ENCODE measurements at places on chromosomes 5 and 9.

DNA sequence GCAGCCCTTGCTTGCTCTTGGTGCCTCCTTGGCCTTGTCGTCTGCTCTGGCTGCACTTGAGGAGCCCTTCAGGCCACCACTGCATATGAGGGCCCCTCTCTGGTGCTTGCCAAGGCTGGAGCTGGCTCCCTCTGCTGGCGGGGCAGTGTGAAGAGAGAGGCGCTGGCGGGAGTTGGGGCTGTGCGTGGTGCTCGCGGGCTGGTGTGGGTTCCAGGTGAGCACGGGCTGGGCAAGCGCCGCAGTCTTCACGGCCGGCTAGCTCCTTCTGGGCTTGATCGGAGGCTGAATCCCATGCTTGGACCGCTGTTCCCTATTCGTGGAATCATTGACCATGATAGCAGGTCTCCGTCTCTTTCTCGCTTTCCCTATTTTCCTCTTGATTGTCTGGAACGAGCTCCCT, 56.5 kb downstream of the XRCC4 start:
- DNase-seq = no peak

DNA sequence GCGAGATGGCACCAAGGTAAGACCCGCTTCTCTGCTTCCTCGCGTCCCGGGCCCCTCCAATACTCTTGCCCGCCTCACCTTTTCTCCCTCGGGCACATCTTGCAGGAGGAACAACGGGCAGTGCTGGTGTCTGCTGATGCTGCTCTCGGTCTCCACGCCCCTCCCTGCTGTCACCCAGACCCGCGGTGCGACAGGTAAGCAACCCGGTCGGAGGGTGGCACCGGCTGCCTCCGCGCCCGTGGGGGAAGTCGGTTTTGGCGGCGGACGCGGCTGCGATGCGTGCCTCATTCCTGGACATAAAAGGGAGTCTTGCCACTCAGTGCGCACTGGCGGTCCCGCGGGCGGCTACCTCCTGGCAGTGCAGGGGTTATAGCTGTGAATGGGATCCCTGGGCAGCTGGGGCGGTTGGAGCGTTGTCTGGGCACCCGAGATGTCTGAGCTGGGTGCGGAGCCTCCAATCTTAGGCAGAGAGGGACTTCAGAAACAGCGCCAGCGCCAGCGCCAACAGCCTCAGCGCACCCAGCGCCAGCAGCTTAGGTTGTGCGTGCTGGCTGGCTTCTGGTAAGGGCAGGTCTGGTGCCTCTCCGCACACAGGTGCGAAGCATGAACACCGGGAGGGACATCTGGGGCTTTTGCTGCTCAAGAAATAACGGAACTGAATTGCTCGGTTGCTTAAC, 488 bp downstream of the COL15A1 start:
- DNase-seq = no peak

DNA sequence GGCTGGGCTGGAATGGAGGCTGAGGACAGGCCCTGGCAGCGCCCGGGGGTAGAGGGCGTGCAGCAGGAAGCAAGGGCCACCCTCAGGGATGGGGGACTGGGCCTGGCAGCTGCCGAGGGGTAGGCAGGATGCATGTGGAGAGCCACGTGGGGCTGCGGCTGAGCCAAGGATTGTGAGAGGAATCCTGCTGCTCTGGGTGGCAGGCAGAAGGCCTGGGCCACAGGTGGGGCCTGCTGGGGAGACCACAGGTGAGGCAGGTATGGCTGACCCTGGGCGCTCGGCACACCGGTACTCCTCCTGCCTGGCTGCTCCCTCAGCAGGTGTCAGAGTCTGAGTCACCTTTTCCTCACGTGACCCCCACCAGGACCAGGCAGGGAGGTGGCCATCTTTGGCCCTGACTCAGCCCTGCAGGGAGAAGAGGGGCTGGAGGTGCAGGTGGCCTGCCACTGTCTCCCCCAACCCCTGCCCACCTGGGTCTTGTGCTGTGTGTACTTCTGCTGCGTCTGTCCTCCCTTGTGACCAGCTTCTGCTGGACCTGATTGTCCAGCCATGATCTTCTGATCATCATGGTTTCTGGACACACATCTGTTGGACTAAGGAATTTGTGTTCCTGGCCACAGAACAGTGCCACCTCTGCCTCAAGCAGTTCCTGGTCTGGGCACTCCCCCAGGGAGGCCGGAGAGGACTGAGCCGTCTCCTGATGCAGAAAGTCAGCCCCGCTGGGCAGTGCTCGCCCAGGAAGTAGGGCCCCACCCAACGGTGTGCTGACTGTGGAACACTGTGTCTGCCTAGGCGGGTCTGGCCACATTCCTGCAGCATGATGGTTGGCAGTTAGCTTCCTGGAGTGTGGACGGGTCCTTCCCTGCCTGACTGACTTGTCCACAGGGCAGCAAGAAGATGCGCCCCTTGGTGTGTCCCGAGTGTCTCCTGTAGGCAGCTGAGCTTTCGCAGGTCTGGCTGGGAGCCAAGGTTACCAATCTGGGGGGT, 6.4 kb downstream of the ARRDC1 start:
- DNase-seq = no peak

- DNase-seq = no peak
Observed at GRCh38 chr9:130363755-130364404, 80.9 kb upstream of the ASS1 start.

- no peak for DNase-seq
Observed at GRCh38 chr5:151881621-151882225, 42.9 kb downstream of the GLRA1 start.

DNA sequence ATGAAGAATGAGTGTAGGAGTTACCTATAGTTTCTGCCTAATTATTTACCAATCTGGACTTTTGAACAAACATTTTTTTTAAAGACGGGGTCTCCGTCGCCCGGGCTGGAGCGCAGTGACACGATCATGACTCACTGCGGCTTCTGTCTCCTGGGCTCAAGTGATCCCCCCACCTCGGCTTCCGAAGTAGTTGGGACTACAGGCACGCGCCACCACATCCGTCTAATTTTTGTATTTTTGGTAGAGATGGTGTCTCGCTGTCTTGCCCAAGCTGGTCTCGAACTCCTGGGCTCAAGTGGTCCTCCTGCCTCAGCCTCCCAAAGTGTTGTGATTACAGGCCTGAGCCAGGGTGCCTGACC, 1.5 kb downstream of the CTNNA1 start:
- DNase-seq = no peak

DNA sequence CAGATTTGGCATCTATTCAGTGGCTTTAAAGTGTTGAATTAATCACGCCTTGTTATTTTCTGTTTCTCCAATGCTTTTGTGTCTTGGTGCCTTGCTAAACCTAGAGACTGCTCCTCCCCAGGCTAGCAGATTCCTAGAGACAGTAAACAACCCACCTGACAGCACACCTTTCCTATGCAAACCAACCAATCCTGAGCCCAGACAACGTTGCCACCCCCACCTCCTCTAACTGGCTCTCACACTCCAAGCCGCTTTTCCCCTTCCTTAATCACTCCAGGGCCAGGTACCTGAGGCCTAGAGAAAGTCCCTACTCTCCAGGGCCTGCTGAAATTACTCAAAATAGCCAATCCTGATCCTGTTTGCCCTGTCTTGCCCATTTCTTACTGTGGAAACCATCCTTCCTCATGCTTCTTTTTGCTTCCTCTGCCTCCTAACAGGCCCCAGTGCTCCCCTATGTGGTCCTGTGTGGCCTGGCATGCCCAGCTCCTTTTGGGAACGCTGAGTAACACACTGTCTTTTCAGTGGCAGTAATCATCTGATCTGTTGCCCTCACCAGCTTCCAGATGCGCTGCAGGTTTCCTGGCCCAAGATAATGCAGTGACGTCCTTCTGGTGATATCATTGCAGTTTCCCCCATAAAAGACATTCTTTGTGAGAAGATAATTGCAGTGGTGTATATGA, 53.4 kb downstream of the GAS1 start:
- DNase-seq = no peak

GRCh38 chr5:151683986-151684588, 2.6 kb downstream of the SPARC start:
- no peak for DNase-seq

DNA sequence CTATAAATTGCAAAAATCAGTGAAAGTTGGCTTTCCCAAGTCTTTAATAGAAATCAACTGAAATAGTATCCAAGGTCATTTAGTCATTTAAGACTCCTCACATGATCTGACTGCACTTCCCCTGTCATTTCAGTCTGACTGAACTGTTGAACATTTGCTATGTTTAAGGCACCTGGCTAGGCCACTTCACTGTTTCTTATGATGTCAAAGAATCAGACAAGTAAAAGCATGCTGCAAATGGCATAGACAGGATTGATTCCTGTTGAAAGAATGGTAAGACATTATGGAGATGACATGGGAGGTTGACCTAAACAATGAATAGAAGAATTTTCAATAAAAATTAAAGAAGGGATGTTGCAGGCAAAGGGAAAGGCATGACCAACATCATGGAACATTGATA, 502.1 kb downstream of the NFIB start:
- DNase-seq = no peak

- DNase-seq = no peak
Observed at GRCh38 chr5:15587916-15588315, 87.9 kb downstream of the FBXL7 start.

DNA sequence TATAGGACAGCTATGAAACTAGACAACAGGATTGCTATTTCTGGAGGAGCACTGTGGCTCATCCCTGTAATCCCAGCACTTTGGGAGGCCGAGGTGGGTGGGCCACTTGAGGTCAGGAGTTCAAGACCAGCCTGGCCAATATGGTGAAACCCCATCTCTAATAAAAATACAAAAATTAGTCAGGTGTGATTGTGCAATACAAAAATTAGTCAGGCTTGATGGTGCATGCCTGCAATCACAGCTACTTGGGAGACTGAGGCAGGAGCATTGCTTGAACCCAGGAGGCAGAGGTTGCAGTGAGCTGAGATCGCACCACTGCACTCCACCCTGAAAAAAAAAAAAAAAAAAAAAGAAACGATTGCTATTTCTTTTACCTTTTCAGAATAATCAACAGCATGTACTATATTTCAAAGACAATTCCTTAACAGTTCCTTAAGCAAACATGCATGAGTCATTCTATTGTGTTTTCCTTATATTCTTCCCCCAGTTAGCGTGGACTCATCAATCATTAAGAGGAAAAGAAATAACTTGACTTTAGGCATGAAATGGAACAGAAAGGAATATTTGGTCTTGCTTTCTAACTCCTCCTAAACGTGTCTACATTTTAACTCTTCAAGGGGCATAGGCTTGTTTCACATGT, 162.6 kb downstream of the TAF11L14 start:
- no peak for DNase-seq

- DNase-seq = no peak
Observed at GRCh38 chr5:123427281-123427680, 4.1 kb upstream of the CEP120 start.

GRCh38 chr5:40680741-40681362, 1.1 kb downstream of the PTGER4 start:
- DNase-seq = no peak

DNA sequence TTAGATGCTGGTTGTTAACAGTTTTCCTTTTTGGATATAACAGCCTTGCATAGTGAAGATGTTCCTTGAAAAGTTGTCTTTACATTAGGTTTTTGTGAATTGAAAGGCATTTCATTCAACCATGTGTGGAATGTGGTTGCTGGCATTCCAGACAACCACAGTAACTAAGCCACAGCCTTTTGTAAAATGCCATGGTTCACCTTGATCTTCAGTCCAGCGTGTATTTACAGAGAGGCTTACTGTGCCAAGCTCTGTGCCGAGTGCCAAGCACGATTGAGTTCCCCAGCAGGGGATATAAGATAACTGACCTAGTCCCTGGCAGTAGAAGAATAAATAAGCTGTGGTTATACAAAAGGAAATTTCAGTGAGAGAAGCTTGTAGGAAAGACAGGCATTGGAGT, 4.9 kb downstream of the EXOSC2 start:
- DNase-seq = no peak

DNA sequence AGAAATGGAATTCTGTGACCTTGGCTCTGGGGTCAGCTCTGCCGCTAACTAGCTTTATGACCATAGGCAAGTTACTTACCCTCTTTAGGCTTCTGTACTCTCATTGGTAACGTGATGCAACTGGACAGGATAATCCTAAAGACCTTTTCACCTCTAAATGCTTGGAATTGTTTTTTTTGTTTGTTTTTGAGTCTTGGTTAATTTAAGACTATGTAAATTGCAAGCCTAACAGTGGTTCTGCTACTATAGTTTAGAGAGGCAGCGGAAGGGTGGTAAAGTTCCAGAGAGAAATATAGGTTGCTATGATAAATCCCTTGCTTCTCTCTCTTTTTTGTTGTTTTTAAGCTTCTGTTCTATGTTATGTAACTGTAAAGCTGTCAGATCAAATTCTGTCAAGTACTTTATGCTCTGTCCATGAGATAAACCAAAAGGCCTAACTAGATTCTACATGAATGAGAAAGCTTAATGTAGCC, 17.6 kb downstream of the FAM169A start:
- no peak for DNase-seq

DNA sequence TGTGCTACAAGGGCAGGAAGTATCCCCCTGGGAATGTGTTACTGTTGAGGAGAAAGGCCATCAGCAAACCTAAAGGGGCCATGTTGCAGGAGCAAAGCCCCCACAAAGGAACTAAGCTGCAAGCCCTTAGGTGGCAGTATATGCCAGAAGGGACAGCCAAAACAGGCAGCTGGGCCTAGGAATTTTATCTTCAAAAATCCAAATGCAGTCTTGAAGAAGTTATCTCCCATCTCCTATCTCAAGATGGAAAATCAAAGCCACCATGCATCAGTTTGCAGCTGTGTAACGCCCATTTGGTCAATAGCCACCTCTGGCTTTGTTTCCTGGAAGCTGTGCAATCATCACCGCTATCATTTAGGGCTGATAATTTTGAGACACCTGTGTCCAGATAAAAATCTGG, 400.3 kb downstream of the ARHGEF28 start:
- DNase-seq = no peak

- DNase-seq = peak; percentile 20
Observed at GRCh38 chr9:109520475-109521132, 22.5 kb upstream of the PTPN3 start.

DNA sequence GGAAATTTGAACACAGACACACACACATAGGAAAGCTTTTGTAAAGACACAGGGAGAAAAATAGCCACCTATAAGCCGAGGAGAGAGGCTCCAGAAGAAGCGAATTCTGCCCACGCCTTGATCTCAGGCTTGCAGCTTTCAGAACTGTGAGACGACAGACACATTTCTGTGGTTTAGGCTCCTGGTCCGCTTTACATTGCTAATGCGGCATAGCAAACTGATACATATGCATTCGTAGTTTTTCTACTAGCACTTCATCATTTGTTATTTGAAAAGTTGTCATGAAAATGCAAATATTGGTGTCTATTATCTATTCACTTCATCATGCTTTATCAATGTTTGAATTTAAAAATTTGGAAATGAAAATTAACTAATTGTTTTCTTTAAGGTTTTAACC, 674.9 kb downstream of the SEMA5A start:
- DNase-seq = no peak
